ENCODE measurements at places on chromosomes 7 and 10.
A peak's percentile ranks its signal among the peaks of the same experiment; 100 is the strongest.

DNA sequence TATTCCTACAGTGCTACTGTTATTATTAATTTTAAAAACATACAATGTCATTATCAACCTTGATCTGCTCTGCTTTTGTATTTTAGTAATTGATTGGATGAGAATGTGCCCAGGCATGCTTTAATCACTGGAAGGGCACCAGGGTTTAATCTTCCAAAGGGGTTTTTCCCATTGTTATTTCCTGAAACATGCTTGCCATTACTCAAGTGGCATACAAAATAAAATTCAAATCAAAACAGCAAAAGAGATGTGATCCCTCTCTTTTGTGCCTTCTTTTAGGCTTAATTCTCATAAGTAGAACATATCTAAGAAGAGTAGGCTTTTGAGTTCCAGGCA is 963.3 kb downstream of the LRMDA start:
- DNase-seq, result no peak

DNA sequence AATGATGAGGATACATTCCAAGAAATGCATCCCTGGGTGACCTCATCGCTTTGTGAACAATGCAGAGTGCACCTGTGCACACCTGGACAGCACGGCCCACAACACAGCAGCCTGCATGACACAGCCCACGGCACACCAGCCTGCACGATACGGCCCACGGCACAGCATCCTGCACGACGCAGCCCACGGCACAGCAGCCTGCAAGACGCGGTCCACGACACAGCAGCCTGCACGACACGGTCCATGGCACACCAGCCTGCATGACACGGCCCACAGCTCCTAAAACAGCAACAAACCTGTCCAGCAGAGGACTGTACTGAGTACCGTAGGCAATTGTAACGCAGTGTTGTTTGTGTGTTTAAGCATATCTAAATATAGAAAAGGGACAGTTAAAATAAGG is 134.7 kb upstream of the PPP2R2D start:
- DNase-seq, result no peak

GRCh38 chr7:111914291-111914690 is 291.9 kb downstream of the DOCK4 start:
- no peak for DNase-seq

- DNase-seq, result no peak
These were observed 188.7 kb downstream of the DNAJC1 start for GRCh38 chr10:21814866-21815265.

GRCh38 chr10:17216217-17216900 is 11.7 kb upstream of the VIM start:
- DNase-seq, result no peak

DNA sequence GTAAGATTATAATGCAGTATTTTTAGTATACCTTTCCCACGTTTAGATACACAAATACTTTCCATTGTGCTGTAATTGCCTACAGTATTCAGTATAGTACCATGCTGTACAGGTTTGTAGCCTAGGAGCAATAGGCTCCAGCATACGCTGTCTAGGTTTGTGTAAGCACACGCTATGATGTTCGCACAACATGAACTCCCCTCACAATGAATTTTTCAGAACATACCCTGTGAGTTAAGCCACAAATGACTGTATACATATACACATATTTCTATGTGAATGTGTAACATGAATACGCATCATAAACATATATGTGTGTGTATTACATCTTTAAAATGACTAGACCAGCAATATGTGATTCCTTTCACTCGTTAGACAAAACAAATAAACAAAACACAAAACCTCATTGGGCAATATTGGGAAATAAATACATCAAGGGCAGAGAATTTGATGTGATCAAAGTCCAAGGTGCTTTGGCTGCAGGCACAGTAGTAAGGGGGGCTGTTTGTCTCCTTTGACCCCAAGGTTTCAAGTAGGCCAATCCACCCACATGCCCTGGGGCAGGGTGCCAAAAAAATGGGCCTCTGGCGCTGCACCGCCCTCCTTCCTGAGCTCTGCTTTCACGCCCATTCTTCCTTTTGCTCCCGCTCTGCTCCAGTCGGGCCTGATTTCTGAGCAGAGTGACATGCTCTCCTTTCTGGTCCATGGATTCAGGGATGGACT is 33.9 kb downstream of the CHN2 start:
- no peak for DNase-seq

GRCh38 chr7:71828361-71828760 is 583.8 kb downstream of the CALN1 start:
- no peak for DNase-seq

DNA sequence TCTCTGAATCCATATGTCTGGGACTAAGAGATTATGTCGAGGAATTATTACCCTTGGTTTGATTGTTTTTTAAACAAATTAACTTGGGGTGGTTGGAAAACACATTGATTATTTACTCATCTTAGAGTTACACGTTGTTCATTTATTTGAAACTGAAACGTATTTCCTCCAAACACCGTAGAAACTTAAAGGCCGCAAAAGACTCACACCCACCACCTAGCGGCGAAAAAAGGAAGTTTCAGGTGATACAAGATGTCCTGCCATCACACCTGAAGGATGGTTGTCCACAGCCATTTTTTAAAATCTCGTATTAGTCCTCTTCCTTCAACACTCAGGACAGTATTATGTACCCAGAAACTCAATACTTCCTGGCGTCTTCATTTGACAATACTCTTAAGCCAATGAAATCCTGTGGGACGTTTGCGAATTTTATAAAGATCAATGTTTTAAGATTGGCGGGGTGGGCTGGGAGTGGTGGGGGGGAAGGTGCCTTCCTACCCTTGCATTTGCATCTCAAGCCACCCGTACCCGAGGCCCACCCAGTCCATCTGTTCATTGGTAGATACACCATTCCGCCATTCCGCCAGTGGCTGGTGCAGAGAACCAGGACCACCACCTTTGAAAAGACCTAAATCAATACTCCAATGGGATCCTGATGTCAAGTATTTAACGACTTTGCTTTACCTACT is 1.4 kb upstream of the LCOR start:
- DNase-seq, result peak; percentile 70

DNA sequence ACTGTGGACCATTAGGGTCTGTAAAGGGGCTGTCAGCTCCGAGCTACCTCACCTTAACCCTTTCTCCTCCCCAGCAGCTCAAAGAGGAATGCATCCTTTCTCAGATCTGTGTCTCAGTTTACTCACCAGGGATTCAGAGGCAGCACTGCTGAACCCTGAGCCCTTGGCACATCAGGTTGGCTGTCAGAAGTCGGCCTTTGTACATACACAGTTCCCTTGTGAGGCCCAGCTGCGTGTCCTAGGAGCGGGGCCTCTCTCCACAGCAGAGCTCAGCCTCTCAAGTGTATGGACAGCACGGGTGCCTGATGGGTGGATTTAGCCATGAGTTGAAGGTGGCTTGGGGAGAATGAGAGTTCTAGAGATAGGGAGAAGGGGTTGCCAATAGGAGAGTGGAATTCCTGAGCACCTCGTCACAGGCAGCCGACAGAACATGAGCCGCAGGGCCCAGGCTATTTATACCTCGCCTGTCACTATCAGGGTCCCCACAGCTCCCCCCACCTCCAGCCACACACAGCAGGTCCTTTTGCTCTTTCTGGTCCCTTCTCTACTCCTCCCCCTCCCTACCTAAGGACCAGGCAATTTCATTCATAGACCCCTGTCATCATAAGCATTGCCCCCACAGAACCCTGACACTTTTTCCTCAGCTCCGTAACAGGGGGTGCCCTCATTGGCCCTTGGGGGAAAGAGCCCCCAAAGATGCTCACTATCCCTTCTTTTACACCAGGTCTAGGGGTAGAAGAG is 2.1 kb upstream of the FLNC start:
- DNase-seq, result no peak

GRCh38 chr7:143295870-143296269 is 7.7 kb downstream of the CASP2 start:
- no peak for DNase-seq

- DNase-seq, result no peak
These were observed 1.9 kb downstream of the TSPAN33 start for GRCh38 chr7:129146237-129146979.

DNA sequence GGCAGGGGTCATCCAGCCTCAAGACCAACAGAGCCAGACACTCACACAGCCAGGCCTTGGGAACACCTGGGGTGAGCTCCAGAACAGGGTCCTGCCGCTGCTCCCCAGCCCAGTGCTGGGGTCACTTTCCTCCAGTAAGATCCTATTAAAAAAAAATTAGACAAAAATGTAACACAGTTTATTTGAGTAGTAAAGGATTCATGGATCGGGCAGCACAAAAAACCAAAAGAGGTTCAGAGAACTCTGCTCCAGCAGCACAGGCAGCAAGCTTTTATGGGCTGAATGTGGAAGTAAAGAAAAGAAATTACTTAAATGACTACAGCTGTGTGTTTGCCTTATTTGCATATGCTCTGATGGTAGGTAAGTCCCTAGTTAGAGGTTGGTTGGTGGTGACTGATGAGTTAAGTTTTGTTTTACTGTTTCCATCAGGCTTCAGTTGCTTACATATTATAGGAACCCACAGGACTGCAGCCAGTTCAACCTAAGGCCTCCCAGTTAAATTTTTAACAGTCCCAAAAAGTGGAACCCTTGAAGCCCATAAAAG is 80.5 kb upstream of the FGFR2 start:
- DNase-seq, result no peak

DNA sequence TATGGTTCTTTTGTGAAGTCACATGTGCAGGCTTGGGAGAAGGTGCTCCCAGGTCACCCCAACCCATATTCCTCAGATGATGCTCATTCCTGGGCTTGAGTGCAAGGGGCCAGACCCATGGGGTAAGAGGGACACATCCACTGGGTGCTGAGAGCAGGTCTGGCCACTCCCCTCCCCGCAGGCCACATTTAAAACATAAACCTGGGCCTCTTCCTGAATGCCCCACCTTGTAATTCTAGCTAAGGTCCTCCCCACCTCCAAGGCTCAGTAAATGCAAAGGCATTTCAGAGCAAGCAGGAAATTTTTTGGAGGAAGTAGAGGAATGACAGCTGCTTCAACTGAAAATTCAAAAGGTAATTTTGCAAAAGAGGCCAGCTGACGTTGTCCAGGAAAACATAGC is 172.5 kb downstream of the ARHGAP21 start:
- no peak for DNase-seq

DNA sequence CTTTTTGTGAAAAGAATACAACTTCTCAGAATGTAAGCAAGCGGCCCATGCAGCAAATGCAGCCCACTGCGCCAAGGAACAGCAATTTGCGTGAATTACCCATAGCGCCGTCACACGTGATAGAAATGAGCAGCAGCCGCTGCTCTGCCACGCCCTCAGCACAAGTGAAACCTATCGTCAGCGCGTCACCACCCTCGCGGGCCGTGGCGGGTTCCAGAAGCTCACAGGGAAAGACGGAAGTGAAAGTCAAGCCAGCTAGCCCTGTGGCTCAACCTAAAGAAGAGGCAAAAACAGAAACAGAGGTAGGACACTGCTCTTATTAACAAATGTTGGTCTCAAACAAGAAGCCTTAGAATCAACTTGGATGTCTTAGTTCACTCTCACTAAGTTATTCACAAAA is 70.5 kb downstream of the SHH start:
- no peak for DNase-seq

GRCh38 chr7:77226357-77226839 is 26.8 kb upstream of the FGL2 start:
- DNase-seq, result no peak

GRCh38 chr7:13241416-13241815 is 554.0 kb downstream of the ARL4A start:
- no peak for DNase-seq

DNA sequence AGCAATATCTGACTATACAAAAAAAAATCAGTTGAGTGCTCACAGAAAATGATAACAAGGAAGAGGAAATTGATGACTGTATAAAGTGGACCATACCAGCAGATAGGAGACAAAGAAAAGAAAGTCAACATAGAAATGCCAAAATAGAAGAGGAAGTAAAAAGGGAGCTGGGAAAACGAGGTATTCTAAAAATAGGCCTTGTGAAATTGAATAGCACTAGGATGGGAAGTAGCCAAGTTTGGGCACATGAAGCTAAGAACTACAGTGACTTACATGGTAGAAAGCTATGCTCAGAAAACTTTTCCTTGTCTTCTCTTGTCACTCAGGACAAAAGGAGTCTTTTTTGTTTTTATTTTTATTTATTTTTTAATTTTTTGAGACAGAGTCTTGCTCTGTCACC is 76.2 kb upstream of the APBB1IP start:
- DNase-seq, result no peak

- no peak for DNase-seq
These were observed 380.3 kb upstream of the ADARB2 start for GRCh38 chr10:2117641-2118040.

Data from stimulated activated CD4-positive, alpha-beta T cell treated with anti-CD3 and anti-CD28 coated beads, TNF-alpha, amount 100 ng/mL, for 24 hours (primary cell).